ENCODE measurements at places on chromosomes 7 and 10.
A peak's percentile ranks its signal among the peaks of the same experiment; 100 is the strongest.

GRCh38 chr7:55053651-55054571 is 35.1 kb downstream of the EGFR start:
- DNase-seq = no peak

DNA sequence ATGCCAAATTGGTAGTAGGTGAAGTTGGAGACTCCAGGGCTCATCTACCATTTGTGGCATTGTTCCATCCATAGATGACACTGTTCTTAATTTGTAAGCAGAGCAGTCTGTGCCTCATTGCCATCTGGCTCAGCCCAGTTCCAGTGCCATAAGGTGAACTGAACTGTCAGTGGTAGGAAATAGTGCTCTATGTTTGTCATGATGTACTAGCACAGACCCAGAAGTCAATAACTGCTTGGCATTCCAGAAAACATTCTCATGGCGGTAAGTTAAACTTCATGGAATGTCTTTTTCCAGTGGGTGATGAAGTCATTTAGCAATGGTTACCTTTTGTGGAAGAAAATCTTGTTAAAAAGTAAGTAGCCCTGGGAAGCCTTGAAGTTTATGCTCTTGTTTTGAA is 302.7 kb downstream of the SUGCT start:
- DNase-seq = no peak

- no peak for DNase-seq
Observed at GRCh38 chr7:37494926-37495325, 46.3 kb upstream of the ELMO1 start.

DNA sequence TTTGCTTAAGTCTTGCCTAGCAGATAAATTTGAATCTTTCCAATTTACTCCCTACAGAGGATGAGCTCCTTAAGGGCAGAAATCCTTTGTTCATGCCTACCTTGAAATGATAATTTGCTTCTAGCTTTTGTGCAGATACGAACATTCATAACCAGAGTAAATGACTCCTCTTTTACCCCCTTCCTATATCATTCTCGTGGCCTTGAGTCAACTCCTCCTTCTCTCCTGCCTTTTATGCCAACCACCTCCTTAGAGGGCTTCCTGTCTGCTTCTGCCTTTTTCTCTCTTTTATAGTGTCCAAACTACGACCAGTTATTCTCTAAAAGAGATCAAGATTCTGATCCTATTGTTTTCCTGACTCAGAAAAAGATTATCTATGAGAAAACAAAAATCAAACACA is 36.4 kb downstream of the MYPN start:
- DNase-seq = no peak

DNA sequence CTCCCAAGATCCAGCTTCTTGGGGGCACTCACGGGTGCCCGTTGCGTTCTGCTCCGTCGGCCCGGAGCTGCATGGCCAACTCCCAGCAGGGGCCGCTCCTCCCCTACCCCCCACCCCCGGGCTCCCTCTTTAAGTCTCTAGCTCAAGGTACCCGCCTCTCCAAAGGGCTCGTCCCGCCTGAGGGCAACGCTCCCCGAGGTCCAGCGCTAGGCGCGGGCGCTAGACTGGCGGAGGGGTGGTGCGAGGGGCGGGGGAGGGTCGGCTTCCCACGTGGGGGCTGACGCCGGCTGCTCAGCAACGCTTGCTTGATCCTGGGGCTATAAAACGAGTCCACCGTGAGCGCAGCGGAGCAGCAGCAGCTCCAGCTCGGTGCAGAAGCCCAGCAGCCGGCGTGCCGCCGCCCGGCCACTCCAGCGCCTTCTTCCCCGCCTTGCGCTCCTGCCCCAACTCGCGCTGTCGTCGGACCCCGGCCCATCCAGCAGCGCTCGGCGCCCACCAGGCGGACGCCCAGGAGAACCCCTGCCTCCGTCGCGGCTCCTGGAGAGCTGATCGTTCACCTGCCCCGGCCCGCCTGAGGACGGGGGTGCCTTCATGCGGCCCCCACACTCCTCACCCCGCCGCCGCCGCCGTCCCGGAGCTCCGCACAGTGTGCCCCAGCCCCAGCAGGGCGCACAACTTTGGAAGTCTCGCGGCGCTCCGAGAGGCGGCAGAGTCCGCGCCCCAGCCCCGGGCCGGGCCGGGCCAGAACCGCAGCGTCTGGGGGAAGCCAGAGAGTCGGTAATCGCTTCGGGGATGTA is at the start of gene ADRA2A:
TSS of gene ADRA2A (plus strand) at position 348 of the 797 bp plus-strand sequence. CDS start 968 bp downstream, outside the sequence.
- DNase-seq = peak; percentile 54

- no peak for DNase-seq
Observed at GRCh38 chr7:39683216-39683845, 60.0 kb downstream of the RALA start.

GRCh38 chr10:23404461-23404980 is 34.4 kb upstream of the OTUD1 start:
- DNase-seq = no peak

- no peak for DNase-seq
Observed at GRCh38 chr7:110766864-110767263, 324.1 kb upstream of the LRRN3 start.

DNA sequence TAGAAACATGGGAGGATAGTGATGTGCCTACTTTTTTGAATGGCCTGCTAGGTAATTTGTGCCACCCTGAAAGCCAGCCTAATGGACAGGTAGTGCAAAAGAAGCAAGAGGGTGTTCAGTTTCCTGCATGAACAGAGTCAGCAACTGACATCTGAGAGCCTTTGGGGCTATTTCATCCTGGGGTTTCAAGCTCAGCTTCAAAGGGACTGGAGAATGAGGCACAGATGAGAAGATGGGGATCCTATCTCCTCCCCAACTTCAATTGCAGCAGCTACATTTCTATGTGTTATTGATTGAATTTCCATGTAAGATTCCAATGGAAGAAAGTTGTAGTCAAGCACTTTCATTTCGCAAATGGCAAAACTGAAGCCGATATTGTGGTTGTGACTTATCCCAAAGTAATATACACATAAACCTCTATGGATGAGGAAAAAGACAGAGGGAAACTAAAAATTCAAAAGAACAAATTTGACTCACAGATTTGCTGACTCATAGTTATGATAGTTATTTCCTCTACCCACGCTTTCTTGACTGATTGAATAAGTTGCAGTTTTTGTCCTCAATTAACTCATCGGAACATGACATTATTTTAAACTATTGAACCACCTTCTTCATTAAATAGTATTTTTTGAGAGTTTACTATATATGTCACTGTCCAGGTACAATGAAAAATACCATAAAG is 42.6 kb upstream of the NRP1 start:
- DNase-seq = no peak

DNA sequence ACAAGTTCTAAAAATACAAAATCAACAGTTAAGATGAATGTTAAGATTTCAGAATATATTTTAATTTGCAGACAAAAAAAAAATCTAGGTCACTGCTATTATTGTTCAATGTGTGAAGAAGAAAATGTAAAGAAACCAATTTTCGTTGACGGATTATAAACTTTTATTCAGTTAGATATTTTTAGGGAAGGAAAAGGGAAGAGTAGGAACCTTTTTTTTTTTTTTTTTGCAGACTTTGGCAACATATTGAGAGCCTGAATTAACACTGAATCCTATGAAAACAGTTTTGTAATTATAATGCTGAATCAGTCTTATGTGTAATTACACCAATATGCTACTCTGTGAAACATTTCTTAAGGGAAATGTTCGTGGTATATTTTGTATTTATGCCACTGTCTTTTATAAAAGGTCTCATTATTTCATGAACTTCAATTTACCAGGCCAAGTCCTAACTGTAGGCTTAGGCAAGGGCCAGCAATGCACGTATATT is 106.3 kb downstream of the ST8SIA6 start:
- no peak for DNase-seq

DNA sequence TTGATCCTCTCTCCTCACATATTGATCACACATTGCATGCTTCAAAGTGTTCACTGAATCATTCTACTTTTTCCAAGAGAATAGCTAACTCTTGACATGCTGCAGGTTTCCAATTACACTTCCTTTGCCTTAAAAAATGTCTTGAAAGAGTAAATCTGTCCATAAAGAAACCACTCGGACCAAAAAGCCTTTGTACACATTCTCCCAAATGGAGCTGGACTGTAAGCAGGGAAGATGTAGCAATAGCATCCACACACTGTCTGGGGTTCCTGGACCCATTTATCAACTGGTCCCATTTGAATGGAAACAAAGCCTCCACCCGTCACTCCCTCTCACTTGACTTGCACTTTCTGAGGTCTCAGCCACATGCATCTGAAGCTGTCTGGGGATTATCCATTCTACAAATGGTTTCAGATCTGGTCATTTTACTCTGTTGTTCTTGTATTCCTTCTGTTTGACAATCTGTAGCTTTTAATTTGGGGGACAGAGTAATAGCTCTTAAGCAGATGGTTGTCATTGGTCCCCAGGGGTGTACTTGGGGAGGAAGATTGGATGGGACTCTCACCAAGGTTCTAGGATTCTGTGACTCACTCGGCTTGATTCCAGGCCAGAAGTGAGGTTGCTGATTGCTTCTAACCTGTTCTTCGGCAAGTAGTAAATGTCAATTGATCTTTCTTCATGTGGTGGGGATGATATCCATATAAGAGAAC is 203.5 kb downstream of the HIBADH start:
- no peak for DNase-seq

DNA sequence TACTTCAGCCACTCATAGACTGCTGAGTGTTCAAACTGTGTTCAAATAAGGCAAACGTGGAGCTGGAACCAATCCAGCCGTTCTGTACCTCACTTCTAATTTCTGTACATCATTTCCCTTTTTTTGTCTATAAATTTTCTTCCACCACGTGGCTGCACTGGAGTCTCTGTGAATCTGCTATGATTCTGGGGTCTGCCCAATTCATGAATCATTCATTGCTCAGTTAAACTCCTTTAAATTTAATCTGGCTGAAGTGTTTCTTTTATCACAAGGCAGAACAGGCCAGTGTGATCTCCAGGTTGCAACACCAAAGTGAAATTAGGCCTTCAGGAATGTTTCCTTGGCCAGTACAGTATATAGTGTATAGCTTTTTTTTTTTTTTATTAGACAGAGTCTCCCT is 53.5 kb downstream of the DNAJC12 start:
- DNase-seq = no peak

DNA sequence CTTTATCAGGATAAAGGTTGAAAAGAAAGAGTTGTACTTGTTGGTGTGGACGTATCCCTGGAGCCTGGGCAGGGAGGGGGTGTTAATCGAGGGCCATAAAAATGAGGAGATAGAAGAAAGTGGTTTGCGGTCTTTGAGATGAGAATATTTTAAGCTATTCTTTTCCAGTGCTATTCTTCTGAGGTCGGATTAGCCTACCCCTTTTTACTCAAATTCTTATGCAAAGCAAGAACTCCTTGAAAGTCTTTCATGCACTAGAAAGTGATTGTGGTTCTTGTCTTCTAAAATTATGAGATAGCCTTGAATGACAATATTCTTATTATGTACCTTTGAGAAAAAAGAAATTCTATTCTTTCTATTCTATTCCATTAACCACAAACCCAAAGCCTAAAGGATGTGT is 201.3 kb upstream of the SEMA3C start:
- no peak for DNase-seq

- no peak for DNase-seq
Observed at GRCh38 chr10:184911-185310, 49.7 kb downstream of the ZMYND11 start.

- no peak for DNase-seq
Observed at GRCh38 chr7:46534664-46535588, 613.9 kb upstream of the IGFBP3 start.

- DNase-seq = no peak
Observed at GRCh38 chr10:97087296-97087695, 98.5 kb downstream of the SLIT1 start.

DNA sequence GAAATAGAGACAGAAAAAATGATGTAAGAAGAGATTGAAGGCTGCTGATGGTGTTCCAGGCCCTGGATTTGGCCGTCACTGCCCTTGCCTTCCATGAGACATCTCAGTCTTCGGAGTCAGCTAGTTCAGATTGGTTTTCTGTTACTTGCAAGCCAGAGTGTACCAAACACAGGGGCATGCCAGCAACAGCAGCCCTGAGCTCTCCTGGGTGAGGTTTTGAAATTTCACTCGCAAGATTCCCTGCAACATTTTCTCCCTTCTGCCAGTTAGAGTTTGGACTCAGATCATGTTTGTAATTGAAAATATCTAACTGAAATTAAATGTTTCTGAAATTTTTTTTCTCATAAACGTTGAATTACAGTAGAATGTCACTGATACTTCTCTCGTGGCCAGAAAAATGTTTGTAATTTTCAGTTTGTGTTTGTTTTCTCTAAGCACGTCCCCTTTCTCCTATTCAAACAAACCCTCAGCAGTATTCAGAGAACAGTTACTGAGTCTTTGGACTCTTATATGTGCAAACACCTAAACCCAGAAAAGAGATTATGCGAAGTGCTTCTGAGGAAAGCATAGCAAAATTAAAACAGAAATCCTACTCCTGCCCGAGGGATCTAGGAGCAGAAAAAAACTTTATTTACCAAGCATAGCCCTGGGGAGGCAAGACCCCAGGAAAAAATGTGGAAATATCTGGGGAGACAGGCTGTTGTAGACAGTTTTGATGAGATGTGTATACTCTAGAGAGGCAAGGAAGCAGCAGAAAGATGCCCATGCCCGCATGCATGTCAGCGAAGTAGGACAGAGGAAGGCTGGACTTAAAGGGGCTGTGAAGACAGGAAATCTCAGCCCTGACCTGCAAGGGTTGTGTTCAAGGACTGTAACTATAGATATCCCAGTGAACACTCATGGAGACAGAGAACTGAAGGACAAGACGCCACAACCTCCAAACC is 43.0 kb upstream of the NAMPT start:
- no peak for DNase-seq

- DNase-seq = no peak
Observed at GRCh38 chr7:44497155-44498027, 6.9 kb upstream of the NUDCD3 start.

- no peak for DNase-seq
Observed at GRCh38 chr10:227014-227413, 91.8 kb downstream of the ZMYND11 start.

- DNase-seq = no peak
Observed at GRCh38 chr10:75024971-75025523, 86.4 kb upstream of the SAMD8 start.

- no peak for DNase-seq
Observed at GRCh38 chr7:65962033-65962432, 20.0 kb downstream of the GUSB start.

DNA sequence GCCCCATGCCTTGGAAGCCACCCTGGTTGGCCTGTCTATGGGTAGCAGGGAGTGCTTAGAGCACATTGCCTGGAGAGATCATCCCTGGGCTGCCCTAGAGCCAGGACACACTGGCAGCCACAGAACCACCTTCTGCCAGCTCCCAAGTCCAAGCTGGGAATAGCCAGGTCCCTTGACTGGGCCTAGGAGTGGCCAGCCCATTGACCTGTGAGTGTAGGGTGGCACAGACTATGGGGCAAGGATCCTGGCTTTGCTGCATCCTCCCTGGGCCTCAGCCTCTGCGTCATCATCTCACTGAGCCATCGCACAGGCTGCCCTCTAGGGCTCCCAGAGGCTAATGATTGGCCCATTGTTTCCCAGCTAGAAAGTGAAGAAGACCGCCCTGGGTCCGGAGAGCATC is 7.0 kb downstream of the AQP1 start:
- DNase-seq = no peak
